Mammary microvascular endothelial cell (primary cell): ENCODE measurements at places on chromosomes 2 and 18. TPM values are rescaled to one million over a fixed set of nuclear protein-coding genes. Genes with fewer than 3 reads are reported as not detected.

Gene PJVK
- total RNA-seq = not detected in 2 replicates

Gene SLC5A7
- total RNA-seq = not detected in 2 replicates

Gene C2orf80
- total RNA-seq = not detected in 2 replicates

Gene C2orf92
- total RNA-seq = 0.54 TPM in 1 of 2 replicates, not detected in the other

Gene RTP5
- not detected in 2 replicates for total RNA-seq

Gene IL1RN
- not detected in 2 replicates for total RNA-seq

Gene TMEM178A
- total RNA-seq = not detected in 2 replicates

Gene CD8B2
- total RNA-seq = not detected in 2 replicates

Gene CRYBA2
- not detected in 2 replicates for total RNA-seq

Gene ADD2
- total RNA-seq = 14.3 and 15.4 TPM in 2 replicates

Gene CIB4
- not detected in 2 replicates for total RNA-seq

Gene DNAH6
- under 0.01 and 0.05 TPM in 2 replicates for total RNA-seq

Gene SGPP2
- total RNA-seq = not detected in 2 replicates

Gene COL3A1
- total RNA-seq = 2.3 and 2.6 TPM in 2 replicates

Gene AQP4
- total RNA-seq = not detected in 2 replicates

Gene COL4A4
- total RNA-seq = under 0.01 TPM in 1 of 2 replicates, not detected in the other

Gene SGO2
- 15.5 and 18.2 TPM in 2 replicates for total RNA-seq

Gene PRSS56
- total RNA-seq = not detected in 2 replicates

Gene ELOA2
- not detected in 2 replicates for total RNA-seq
